ENCODE measurements at places on chromosomes 5 and 9.

GRCh38 chr9:106228861-106229260, 534.5 kb downstream of the TMEM38B start:
- DNase-seq = peak; percentile 38

DNA sequence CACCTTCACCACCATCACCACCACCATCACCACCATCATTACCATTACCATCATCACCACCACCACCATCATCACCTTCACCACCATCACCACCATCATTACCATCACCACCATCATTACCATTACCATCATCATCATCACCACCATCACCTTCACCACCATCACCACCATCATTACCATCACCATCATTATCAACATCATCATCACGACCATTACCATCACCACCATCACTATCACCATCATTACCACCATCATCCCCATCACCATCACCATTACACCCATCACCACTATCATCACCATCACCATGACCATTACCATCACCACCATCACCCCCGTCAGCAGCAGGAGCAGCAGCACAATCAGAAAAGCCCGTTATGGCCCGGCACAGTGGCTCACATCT, 89.1 kb downstream of the STK10 start:
- peak; percentile 1 for DNase-seq

- no peak for DNase-seq
Measured at GRCh38 chr9:89941875-89942274, 337.1 kb downstream of the GADD45G start.

DNA sequence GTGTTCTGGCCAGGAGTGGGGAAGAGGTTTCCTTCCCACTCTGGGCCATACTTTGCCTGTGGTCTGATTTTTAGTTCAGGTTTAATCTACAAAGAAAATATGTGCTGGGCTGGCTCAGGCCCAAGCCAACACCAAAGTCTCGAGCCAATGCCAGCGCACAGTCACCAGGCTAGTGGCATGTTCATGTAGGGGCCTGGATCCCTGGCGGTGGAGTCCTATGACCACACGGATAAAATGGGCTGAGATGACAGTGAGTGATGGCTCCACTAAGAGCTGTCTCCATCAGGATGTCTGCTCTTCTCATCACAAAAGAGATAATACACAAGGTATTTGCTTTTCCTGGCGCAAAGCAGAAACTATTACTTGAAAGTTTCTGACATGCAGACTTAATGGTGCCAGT, 92.9 kb upstream of the PTPN3 start:
- DNase-seq = peak; percentile 47

DNA sequence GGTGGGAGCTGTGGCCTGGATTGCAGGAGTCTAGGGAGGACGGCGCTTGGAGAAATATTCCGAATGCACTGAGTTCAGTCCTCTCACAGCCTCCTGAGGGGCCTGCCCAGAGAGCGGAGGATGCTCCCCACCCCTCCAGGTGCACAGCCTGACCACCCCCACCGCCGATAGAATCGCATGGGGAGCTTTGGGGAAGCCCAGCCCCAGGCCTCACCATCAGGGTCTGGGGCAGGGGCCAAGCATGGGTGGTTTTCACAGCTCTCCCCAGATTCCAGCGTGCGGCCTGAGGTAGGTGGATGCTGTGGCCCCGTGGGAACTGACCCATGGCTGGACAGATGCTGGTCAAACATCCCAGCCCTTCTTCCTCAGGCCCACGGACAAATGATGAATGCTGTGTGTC, 79.9 kb upstream of the OLFM1 start:
- no peak for DNase-seq

- no peak for DNase-seq
Measured at GRCh38 chr5:43006424-43007202, 33.5 kb downstream of the ANXA2R start.

DNA sequence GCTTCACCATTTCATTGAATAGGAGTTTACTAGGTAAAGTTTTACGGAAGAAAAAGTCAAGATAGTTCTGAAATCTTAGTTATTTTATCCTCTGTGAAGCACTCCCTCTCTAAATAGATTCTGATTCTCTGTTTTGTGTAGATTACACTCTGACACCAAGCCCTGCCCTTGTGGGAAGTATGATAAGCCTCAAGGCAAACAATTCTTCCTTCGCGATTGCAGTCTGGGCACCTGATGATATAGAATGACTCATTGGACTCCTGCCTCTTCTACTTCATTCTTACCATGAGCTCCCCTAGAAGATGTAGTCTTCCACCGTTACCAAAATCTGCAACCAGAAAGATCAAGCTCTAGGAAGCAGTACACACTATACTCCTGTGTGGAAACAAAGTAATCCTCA, 626.9 kb upstream of the PTGER4 start:
- no peak for DNase-seq

DNA sequence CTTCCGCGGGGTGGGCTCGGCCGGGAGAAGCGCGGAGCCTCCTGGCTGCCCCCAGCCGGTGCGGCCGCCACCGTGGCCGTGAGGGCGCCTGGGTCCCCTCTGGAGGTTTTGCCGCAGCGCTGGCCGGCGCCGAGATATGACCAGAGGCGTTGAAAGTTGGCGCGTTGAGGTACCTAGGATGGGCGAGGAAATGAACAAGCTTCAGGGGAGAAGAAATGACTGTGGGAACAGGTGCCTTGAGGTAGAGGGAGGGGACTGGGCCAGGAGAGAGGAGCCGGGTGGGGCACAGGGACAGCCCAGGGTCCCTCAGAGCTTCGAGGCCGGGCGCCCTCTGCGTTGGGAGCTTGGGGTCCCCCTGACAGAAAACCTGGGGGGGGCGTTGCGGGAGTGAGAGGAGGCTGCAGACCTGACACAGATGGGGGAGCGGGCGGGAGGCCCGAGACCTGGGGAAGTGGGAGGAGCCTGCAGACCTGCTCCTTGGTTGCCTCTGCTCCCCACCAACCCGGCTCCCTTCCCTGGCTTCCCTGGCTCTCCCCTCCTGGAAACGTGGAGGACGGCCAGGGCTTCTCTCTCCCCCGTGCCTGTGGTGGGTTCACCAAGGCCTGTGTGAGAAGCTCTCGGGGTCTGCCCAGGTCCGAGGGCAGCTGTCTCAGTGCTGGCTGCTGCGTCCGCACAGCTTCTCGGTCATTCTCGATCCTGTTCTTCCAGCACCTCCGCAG, 14.2 kb downstream of the RABL6 start:
- no peak for DNase-seq

- no peak for DNase-seq
Measured at GRCh38 chr5:124902097-124902821, 155.8 kb upstream of the ZNF608 start.

All from left ventricle myocardium inferior (tissue), 1 donor.